ENCODE measurements at places on chromosomes 16 and 17.
A peak's percentile ranks its signal among the peaks of the same experiment; 100 is the strongest.

DNA sequence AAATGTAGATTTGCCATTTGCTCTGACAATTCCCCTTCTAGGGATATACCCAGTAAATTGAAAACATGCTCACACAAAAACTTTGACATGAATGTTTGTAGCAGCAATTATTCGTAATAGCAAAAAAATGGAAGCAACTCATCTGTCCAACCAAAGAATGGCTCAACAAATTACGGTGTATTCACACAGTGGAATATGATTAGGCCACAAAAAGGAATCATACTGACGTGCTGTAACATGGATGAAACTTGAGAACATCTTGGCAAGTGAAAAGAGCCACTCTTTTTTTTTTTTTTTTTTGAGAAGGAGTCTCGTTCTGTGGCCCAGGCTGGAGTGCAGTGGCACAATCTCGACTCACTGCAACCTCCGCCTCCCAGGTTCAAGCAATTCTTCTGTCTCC is 24.1 kb upstream of the SPNS3 start:
- no peak for DNase-seq

GRCh38 chr17:32588982-32589381 is 102.2 kb downstream of the CDK5R1 start:
- DNase-seq: no peak

- peak; percentile 18 for DNase-seq
Observed at GRCh38 chr17:49290690-49291359, 60.2 kb upstream of the PHOSPHO1 start.

DNA sequence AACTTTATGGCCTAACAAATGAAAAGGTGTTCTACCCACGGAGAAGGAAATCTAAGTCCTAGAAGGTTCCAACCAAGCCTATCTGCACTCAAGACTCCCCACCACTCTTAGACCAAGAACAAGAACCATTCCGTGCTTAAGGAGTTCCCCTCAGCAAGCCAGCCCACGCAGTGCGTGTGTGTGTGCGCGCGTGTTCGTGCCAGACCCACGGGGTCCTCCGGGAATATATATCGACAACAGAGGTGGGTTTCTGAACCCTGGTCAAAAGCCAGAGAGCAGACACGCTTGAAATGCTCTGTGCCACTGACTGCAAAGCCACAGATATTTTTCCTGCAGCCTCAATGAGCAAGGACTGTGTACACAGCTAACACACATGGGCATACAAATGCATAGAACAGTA is 70.7 kb downstream of the SLC39A11 start:
- no peak for DNase-seq

DNA sequence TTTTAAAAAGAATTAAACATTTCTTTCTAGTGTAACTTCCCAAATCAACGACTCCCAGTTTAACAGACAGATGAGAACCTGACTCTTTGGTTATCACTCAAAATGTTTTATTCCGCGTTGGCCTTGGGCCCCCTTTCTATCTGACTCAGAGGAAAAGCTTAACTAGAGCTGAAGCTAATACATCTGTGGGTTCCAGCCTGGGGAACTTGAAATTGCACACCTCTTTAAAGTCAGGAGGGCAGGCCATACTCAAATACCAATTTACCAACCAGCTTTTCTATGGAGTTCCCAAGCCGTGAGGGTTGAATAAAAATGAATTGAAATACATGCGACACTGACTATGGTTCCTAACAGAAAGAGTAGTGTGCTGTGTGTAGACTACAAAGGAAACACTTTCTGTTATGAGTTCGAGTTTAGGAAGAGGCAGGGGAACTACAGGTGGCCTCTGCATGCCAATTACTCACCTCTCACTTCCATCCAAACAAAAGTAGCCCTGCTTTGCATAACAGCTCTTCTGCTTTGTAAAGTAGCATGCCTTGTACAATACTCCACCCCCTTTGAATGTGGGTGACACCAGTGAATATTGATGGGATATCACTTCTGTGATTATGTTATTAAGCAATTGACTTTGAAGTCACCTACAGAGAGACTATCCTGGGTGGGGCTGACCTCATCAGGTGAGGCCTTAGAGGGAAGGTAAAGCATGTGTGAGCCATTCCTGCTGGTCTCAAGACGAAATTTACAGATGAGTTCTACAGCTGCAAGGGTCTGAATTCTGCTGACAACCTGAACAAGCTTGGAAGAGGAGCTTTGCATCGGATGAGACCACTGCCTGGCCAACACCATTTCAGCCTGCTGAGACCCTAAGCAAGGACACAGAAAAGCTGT is 92.1 kb downstream of the WDR59 start:
- no peak for DNase-seq

DNA sequence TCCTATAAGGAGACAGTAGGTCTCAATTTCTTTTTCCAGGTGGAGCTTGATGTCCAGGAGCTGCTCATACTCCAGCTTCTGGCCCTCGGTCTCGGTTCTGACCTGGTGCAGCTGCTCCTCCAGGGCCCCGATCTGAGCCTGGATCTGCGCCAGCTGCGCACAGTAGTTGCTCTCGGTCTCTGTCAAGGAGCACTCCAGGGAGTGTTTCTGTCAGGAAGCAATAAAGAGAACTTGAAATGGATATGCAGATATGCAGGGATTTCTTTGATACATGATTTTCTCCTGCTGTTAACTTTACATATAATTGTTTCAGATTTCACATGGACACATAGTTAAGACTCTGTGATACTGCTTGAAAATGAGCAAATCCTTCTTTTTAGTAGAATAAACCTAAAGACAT is 4.7 kb downstream of the KRT25 start:
- no peak for DNase-seq

GRCh38 chr16:8796469-8797363 is 723 bp downstream of the TMEM186 start:
- DNase-seq: no peak

DNA sequence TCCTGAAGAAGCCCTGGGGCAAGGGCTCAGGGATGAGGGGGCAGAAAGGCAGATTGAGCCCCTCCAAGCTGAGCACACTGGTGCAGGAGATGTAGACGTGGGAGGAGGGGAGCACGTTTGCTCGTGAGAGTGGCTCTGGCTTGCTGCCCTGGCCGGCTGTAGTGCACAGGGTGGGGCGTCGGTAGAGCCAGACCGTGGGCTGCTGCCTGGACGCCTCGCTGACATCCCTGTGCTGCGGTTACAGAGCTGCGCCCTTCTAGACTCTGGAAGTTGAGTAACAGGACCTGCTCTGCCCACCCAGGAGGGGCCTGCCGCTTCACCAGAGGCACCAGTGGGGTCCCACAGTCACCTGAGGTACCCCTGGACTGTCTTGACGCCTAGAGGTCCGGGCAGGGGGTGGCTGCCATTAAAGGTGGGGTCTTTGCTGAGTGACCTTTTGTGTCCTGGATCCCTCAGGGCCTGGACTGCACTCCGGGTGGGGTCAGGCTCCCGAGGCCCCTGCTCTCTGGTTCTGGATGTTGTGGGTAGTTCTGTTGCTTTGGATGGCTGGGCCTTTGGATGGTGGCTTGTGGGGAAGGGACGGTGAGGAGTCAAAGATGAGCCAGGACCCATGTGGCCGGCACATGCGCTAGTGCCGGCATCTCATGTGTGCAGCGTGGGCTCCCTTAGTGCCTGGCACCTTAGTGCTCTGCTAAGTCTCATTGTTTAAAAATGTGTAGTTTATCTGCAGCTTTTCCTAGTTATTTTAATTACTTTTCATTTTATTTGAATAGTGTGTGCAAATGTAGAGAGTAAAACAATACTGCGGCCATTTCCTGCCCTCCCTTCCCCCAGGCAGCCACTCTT is 41.7 kb downstream of the PGS1 start:
- DNase-seq: no peak

DNA sequence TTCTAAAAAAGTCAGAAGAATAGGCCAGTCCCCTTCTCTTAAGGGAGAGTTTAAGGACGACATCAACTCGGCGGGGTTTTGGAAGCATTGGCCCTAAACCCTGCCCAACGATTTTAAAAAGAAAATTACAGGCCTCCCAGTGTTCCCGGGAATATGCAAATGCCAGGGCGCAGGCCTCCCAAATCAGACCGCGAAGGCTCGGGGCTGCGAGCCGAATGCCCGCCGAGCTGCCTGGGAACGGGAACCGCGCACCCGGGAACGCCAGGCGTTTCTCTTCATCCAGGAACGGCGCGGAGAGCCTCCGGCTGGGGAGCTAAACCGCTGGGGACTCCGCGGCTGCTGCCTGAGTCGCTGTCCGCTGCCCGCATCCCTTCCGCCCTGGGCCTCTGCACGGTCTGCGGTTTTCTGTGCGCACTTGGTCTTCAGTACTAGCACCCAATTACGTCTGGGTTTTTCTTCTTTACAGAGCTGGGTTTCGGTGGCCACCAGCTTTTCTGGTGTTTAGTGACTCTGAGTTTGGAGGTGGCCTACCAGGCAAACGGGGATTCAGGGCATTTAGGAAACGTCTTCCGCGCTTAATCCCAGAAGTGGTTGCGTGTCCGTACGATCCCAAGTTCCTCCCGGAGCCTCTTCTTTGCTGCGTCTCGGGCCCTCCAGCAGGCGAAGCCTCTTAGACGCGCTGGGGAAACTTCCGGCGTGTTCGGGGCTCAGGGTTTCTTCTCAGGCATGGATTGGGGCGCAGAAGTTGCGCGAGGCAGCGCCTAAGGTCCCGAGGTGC is 5.7 kb downstream of the IRX5 start:
- no peak for DNase-seq

- no peak for DNase-seq
Observed at GRCh38 chr17:75734674-75735294, 13.5 kb downstream of the ITGB4 start.

DNA sequence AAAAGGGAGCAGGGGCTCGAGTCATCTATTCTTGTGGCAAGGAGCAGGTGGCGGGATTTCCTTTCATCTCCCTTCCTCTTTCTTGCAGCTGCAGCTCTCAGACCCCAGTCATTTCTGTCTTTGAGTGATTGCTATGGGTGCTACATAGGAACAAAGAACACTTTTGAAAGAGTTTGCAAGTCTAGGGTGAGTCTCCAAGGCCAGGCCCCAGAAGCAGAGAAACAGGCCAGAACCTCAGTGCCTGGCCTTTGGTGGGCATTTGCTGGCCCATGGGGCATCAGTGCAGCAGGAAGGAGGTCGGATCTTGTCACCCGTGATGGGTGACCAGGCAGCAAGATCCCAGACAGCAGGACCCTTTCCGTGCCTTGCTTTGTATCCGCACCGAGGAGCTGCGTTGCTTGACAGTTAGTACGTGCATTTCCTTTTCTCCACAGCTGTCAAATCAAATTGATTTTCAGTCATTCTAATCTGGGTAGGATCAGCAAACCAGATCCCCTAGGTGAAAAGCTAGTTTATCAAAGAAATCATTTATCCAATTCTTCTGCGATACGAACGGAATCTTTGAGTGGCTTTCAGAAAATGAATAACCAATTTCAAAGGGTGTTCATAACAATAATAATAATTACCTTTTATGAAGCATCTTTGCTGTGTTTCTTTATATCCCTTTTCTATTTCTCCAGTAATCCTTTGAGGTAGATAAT is 244.6 kb upstream of the MAF start:
- DNase-seq: no peak

DNA sequence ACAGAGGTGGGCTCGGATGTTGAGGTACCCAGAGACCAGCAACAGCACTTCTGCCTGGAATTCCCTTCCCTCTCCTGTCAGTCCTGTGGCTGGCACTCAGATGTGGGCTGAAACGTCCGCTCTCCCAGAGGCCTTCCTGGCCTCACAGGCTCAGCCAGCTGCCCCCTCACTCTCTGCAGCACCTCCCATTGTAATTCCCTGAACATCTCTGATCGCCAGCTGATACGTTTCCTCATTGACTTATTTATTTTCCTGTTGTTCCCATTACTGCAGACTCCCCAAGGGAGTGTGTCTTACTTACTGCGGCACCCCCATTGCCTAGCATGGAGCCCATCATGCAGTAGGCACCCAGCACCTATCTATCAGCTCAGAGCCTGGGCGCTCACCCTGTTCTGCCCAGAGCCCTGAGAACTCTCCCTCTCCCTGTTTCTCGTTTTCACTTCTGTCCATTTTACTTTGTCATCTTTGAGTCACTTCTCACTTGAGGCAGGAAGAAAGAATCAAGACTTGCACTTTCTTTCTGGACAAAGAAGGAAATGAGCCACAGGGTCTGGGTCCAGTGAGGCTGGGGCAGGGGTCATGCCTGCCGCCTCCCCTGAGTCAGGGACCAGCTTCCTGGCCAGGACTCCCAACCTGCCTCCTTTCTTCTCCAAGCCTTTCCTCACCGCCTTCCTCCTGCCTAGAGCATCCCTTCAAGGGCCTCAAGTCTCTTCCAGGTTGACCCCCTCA is 10.2 kb downstream of the CDH5 start:
- DNase-seq: no peak

- no peak for DNase-seq
Observed at GRCh38 chr17:2964370-2964769, 99.0 kb downstream of the OR1D5 start.

DNA sequence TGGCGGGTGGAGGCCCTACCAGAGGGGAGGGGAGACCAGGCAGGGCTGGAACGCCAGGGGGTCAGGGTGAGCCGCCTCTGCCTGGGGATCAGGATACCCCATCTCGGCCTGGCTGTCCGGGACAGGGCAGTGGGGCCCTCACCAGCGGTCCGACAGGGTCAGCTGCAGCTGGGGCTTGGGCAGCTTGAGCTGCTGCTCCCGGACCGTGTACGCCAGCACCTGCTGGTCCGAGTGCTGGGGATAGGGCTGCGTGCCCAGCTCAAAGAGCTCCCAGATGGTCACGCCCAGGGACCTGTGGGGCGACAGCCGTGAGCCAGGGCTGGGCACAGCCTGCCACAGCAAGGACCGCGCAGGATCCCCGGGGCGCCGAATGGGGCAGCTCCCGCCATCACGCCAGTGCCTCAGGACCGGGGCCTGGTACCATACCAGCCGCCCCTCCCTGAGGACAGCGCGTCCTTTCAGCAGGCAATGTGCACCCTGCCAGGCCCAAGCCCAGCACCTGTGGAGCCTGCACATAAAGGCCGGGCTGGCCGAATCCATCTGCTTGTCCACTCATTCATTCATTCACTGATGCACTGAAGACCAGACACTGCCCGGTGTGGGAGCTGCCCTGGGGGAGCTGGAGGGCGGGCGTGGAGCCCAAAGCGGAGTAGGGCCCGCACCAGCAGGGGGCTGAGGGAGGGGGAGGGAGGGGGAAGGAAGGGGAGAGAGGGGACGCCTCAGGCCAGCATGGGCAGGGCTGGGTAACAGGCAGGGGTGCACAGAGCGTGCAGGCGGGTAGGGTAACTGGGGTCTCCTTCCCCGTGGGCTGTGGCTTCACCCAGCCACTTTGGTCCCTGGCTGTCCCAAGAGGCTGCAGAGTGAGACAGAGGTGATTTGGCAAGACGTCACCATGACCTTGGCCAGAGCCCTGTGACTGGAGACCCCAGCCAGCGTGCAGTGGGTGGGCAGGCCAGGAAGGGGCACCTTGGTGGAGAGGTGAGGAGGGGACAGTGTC is 42.0 kb upstream of the PVALEF start:
- DNase-seq: no peak

- DNase-seq: no peak
Observed at GRCh38 chr16:8070506-8070905, 519.8 kb downstream of the TMEM114 start.

GRCh38 chr16:5328546-5328945 is 231.0 kb upstream of the EEF2KMT start:
- DNase-seq: no peak
